Nucleus accumbens (tissue), 56 donors: ENCODE measurements at places on chromosomes 4 and X.

GRCh38 chrX:2320580-2321327, 180.0 kb downstream of the DHRSX start:
- no peak for DNase-seq

GRCh38 chrX:42496239-42496638, 281.7 kb downstream of the PPP1R2C start:
- no peak for DNase-seq

- peak; percentile 80 for DNase-seq
Observed at GRCh38 chr4:128386761-128387599, 99.4 kb upstream of the PGRMC2 start.

DNA sequence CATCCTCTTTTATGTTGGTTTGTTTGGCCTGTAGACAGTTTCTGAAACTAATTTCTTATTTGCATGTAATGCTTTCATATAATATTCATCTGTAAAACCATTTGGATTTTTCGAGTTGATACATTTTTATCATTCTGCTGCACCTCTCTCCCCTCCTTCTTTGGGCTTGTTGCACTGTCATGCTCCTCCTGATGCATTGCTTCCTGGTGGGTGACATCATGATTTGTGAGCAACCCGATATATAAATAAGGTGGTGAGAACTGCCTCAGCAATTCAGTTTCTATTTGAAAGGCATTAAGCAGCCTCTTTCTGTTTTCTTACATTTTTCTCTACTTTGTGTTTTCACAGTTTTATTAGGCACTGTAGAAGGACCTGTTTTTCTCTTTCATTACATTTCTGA, 515.7 kb downstream of the RPA4 start:
- peak; percentile 0 for DNase-seq

DNA sequence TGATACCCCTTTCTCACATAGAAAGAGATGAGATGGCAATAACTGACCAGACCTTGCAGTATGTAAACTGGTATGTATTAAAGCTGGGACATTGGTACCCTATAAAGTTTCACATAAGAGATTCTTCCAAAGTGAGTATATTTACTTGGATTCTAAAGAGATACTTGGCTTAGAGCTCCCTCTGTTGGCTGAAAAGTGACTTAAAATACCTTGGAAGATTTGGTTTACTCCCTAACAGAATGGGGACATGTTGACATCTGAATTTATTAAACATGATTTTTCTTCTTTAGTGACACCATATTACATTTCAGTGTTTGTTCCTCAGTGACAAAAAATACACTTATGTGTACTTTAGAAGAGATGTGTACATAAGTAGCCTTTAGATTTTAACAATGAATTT, 47.9 kb upstream of the RGN start:
- DNase-seq = no peak

GRCh38 chr4:150141756-150142155, 63.5 kb downstream of the DCLK2 start:
- DNase-seq = no peak

GRCh38 chrX:150256297-150256650, 106.8 kb upstream of the MAMLD1 start:
- no peak for DNase-seq

DNA sequence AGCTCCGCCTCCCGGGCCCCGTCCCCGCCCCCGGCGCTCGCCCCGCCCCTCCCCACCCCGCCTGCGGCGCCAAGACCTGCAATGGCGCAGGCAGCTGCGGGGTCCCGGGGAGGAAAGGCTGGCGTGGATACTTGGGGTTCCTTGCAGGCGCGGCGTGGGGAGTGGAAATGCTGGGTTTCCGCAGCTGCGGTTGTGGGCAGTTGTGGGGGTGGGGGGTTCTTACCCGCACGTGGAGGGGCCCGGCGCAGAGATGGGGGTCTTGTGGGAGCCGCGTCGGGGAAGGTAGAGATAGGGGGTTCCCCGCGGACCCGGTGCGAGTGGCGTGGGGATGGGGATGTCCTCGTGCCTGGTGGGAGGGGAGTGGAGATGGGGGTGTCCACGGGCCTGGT, 680 bp upstream of the ASMTL start:
- DNase-seq = no peak

GRCh38 chr4:165410214-165410613, 31.4 kb downstream of the CPE start:
- DNase-seq = no peak

DNA sequence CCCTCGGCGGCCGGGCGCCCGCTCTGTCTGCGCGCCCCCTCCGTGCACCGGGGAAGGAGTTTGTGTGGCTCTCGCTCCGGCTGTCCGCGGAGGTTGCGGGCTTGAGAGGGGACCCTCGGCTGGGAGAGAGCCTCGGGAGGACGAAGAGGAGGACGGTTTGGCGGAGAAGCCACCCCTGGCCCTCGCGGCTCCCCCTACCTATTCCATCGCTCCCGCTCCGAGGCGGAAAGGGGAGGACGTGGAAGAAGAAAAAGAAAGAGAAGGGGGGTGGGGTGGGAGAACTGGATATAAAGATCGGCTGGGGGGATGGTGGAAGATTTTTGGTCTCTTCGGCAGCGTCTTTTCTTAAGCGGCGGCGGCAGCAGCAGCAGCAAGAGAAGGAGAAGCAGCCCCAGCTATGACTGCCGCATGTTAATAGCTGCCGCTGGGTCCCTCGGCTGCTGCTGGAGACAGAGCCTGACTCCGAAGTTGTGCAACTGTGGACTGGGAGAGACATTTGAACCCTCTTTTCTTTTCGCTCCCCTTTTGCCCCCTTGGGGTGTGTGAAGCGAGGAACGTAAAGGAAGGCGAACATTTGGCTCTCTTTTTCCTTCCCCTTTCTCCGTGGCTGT, 895 bp downstream of the ADGRL3 start:
- DNase-seq = peak; percentile 72

- no peak for DNase-seq
Observed at GRCh38 chr4:148044912-148045352, 313.0 kb downstream of the ARHGAP10 start.

DNA sequence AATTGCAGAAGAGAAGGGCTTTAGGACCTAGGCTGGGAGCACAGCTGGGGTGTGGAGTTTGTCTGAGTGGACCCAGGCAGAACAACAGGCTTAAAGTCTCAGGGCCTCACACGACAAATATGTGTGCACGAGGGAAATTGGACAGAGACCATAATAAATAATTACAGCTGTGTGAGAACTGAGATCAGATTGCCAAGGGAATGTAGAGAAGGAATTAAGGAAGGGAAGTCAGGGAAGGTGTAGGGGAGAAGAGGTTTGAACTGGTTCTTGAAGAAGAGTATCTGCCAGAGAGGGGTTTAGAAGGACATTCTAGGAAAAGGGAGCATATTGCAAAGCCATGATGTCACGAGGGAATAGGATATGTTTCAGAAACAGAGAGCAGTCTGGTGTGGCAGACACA, 120.7 kb upstream of the TSPAN5 start:
- DNase-seq = no peak

GRCh38 chrX:136063340-136064079, 78.3 kb downstream of the SLC9A6 start:
- no peak for DNase-seq

DNA sequence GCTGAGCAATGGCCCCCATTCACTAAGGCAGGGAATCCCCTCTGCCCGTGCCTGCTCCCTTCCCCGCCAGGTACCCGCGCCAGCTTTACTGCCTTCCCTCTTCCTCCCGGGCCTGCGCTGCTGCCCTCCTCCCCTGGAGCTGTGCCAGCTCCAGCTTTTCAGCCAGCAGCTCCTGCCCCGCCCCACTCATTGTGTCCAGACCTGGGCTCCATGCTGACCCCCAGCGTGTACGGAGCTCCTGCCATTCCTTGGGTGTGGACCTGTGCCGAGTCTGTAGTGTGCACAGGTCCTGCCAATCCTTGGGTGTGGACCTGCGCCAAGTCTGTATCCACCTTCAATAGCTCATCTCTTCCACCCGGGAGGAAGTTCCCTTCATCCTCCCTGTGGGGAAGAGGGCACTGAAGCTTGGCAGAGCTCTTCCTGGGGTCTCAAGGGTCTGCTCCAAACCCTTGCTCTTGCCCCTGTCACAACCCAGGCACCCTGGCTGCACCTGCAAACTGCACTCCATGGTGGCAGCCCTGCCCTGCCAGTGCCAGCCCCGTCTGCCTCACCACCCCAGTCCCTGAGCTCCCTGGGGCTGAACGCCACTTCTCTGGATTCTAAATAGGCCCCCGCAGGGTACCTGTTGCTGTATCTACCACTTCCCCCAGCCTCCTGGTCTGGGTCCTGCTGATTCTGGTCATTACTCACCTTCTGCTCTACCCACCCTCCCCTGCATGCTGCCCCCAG, 63.9 kb downstream of the TRMT44 start:
- DNase-seq = no peak

DNA sequence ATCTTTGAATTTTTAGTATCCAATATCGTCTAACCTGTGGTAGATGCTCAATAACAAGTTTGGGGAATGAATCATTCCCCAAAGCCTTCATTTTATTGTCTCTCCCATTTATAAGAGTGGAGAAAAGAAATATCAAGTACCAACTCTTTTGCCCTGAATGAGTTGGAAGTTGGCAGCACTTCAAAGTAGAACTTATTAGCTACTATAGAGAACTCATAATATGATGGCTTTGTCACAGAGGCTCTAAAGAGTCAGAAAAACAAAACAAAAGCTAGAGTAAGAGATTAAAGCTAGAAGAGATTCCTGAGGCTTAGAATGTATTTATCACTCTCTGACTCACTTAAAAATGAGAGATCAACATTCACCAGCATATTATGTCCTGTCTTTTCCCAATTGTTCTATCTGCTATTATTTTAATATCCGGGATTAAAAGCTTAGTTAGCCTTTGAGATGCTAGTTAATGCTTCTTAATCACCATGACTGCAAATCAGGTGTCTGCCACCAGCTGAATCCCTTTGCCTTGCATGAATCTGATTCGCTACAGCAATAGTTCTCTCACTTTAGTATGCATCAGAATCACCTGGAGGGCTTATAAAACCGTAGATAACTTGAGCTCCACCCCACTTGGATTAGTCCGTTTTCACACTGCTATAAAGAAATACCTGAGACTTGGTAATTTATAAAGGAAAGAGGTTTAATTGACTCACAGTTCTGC, 77.9 kb downstream of the PALLD start:
- DNase-seq = no peak

GRCh38 chr4:31645236-31645635, 925.1 kb downstream of the PCDH7 start:
- DNase-seq = no peak

DNA sequence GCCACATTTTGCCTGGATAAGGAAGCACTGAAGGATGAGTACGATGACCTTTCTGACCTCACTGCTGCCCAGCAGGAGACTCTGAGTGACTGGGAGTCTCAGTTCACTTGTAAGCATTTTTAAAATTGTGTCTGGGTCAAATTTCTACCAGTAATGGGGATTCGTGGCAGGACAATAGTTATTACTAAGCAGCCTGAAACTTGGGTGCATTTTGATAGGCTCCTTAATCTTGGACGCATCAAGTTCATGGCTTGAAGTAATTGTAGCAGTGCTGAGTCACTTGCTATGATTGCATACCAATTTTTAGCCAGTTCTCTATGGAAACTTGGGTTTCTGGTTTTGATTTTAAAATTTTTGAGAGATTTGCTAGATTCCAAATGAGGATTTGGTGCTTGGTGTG, 4.3 kb downstream of the PGRMC1 start:
- DNase-seq = no peak
